ENCODE measurements at places on chromosomes 4 and X.

DNA sequence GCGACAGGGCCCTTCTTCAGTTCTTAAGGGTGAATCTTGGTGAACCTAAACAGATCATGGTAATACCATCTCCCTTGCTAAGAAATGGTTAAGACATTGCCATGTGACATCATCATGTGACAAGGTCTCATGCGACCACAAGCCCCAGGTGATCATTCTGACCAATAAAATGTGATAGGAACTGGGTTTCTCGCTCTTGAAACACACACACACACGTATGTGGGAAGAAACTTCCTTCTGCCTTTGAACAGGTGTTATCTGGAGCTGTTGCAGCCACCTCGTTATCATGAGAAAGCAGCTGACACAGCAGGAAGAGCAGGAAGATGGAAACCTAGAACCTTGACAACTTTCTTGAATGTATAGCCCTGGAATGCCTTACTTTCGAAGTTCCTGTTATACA, 10.2 kb downstream of the SOD3 start:
- peak overlapping the region; percentile 20 for H3K27ac ChIP-seq
- 0 out of 2 replicates have a peak, but pooled peaks cover 8% of the 10 kb centered on the region for H3K4me1 ChIP-seq
- peak; percentile 27 for DNase-seq
- no peaks in the 10 kb centered on the region for H3K36me3 ChIP-seq
- no peak overlapping the region for H3K4me3 ChIP-seq

- no peak overlapping the region for H3K27ac ChIP-seq
- H3K4me3 ChIP-seq = no peak overlapping the region
- H3K36me3 ChIP-seq = no peaks in the 10 kb centered on the region
- H3K27me3 ChIP-seq = no peaks in the 10 kb centered on the region
Observed at GRCh38 chrX:149652232-149652981, 20.8 kb upstream of the TMEM185A start.

GRCh38 chr4:141126769-141127168, 6.5 kb downstream of the RNF150 start:
- DNase-seq = no peak
- no peaks in the 10 kb centered on the region for H3K36me3 ChIP-seq
- no peak overlapping the region for H3K27ac ChIP-seq
- 0 out of 2 replicates have a peak, but pooled peaks cover 5% of the 10 kb centered on the region for H3K4me1 ChIP-seq
- H3K4me3 ChIP-seq = no peak overlapping the region

- no peaks in the 10 kb centered on the region for H3K36me3 ChIP-seq
- H3K4me1 ChIP-seq = no peaks in the 10 kb centered on the region
- DNase-seq = no peak
- no peak overlapping the region for H3K27ac ChIP-seq
Observed at GRCh38 chr4:25172961-25173915, 13.0 kb upstream of the SEPSECS start.

DNA sequence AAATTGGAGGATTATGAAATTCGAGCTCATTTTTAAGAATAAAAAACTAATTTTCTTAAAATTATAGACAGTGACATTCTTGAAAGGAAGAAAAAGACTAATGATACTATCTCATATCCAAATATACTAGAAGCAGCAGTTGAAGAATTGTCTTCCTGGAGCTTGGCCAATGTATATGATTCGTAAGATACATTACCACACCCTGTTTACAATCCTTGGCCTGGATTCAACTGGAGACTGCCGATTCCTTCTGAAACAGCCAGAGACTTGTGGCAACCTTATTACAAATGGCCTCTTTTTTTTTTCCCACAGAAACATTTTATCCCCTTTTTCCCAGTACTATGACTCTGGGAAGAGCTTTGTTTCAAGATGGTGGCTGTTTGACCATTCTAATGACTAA, 571.2 kb upstream of the FAT1 start:
- H3K4me1 ChIP-seq = no peaks in the 10 kb centered on the region
- H3K36me3 ChIP-seq = no peaks in the 10 kb centered on the region
- H3K4me3 ChIP-seq = no peak overlapping the region
- H3K27me3 ChIP-seq = no peaks in the 10 kb centered on the region

GRCh38 chr4:41757521-41758156, 9.1 kb upstream of the PHOX2B start:
- no peaks in the 10 kb centered on the region for H3K4me1 ChIP-seq
- H3K27ac ChIP-seq = no peak overlapping the region
- DNase-seq = no peak
- no peak overlapping the region for H3K4me3 ChIP-seq

GRCh38 chr4:122624205-122624604, 3.3 kb upstream of the IL21 start:
- H3K4me3 ChIP-seq = no peak overlapping the region
- no peaks in the 10 kb centered on the region for H3K4me1 ChIP-seq
- no peak for DNase-seq
- H3K36me3 ChIP-seq = no peaks in the 10 kb centered on the region

- H3K4me3 ChIP-seq = no peak overlapping the region
- no peak overlapping the region for H3K27ac ChIP-seq
- peaks cover 8% of the 10 kb centered on the region for H3K4me1 ChIP-seq
- peak; percentile 53 for DNase-seq
Observed at GRCh38 chr4:108940149-108940548, 177.3 kb upstream of the ETNPPL start.

DNA sequence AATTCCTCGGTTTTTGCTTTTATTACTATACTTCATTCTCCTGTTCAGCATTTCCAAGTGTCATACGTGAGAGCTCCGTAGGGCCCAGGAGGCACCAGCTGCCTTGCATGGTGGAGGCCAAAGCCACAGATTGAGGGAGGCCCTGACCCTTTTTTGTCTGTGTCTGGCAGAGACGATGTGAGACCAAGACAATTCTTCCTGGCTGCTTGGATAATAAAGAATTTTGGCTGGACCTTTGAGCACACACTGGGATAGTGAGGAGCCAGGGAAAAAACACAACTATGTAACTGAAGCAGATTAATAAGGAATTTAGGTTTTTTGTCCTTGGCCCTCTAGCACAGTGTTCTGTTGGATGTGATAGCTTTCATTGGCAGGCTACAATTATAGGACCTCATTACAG, 161.0 kb downstream of the CPXCR1 start:
- H3K4me3 ChIP-seq = no peak overlapping the region
- no peaks in the 10 kb centered on the region for H3K27me3 ChIP-seq
- no peaks in the 10 kb centered on the region for H3K4me1 ChIP-seq
- no peak for DNase-seq
- no peak overlapping the region for H3K27ac ChIP-seq

GRCh38 chrX:41257801-41258200, 76.2 kb upstream of the DDX3X start:
- DNase-seq = no peak
- no peaks in the 10 kb centered on the region for H3K4me1 ChIP-seq
- no peak overlapping the region for H3K27ac ChIP-seq
- no peaks in the 10 kb centered on the region for H3K36me3 ChIP-seq
- H3K4me3 ChIP-seq = no peak overlapping the region

DNA sequence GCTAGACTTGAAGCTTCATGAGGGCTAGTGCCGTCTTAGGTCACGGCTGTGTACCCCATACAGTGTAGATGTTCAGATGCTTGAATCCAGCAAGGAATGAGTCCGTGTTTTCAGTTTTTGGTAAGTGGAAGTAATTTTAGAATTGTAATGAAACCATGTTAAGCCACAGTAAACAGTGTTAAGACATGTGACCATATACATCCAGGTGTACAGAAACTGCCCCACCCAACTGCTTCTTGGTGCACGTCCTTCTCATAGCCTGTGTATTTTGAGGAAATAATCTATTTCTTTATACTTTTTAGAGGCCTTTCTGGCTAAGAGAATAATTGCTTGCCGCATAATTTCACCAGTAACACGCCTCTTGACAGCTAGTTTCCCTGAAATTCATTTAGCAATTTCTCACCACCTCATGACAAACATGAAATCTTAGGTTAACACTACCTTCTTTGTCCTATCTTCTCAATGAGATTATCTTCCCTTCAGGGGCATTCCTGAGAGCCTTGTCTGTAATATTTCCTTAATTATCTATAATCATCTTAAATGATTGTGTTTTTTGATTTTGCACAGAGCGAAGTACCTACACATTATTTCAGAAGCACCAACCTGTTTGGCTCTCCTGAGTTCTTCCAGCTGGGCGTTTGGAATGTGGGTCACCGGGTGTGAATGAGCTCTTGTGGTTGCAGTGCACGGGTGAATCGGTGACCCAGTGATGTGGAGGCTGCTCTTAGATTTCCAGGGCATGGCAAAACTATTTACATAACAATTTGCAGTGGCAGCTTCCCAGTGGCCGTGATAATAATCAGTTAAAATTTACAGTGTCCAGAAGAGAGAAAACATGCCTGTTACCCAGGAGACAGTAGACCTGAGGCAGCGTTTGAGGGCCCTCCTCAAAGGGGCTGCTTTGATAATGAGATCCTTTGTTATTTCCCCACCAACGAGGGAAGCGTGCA, 50.2 kb upstream of the TADA2B start:
- H3K27ac ChIP-seq = peak overlapping the region; percentile 98
- H3K27me3 ChIP-seq = no peaks in the 10 kb centered on the region
- peaks cover 51% of the 10 kb centered on the region for H3K4me1 ChIP-seq
- peak; percentile 78 for DNase-seq

GRCh38 chrX:153662266-153662665, 11.3 kb downstream of the PNCK start:
- H3K27ac ChIP-seq = no peak overlapping the region
- no peaks in the 10 kb centered on the region for H3K36me3 ChIP-seq
- H3K4me1 ChIP-seq = no peaks in the 10 kb centered on the region
- H3K27me3 ChIP-seq = peaks cover 84% of the 10 kb centered on the region
- H3K4me3 ChIP-seq = no peak overlapping the region
- peak; percentile 15 for DNase-seq

DNA sequence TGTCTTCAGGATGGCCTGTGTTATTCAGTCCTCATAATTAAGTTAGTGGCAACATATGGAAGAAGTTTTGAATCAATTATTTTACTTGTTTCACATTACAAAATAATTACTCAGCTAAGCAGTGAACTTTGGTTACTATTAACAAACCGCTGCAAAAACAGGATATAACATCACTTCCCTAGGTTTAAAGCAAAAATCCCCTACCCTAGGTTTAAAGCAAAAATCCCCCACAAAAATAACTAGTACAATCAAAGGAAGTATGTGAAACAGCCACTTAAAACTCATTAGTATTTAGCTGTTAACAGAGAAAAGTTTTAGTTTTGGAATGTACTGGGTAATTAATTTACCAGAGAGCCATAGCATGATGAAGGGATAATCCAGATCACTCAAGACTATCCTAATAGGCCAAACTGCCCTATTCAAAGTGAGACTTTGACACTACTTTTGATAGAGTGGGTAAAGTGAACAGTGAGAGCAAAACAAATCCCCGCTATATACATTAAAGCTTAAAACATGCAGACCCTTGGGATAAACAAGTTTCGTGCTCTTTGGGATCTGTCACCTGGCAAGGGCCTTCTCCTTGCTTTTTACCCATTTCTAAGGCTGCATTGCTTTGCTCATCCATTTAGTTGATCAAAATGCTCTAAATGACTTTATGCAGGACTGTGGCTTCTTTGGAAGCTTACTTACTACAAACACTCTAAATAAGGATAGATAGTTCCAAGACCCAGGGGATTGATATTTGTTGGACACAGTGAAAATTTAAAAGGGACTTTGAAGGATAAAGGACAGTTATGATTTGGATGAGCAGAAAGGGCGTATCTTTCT, 36.4 kb upstream of the GPR174 start:
- no peak overlapping the region for H3K27ac ChIP-seq
- H3K4me3 ChIP-seq = no peak overlapping the region
- no peaks in the 10 kb centered on the region for H3K4me1 ChIP-seq
- peak; percentile 43 for DNase-seq

DNA sequence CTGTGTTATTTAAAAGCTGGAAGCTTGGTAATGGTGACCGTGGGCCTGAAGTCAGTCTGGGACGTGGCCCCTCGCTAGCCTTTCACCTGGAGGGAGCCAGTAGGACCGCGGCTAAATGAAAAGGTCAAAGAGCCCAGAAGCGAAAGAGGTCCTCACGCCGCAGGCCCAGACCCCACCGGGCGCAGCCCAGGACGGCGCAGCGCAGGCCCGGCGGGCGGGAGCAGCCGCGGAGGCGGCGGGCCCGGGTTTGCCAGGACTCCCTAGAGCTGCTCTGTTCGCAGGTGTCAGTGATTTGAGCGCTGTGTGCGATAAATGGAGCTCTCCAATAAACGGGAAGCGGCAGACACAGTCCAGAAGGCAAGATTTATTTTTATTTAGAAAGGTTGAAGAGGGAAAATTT, 56.2 kb upstream of the STIM2 start:
- H3K4me1 ChIP-seq = no peaks in the 10 kb centered on the region
- H3K27me3 ChIP-seq = no peaks in the 10 kb centered on the region
- DNase-seq = no peak
- no peak overlapping the region for H3K4me3 ChIP-seq
- no peaks in the 10 kb centered on the region for H3K36me3 ChIP-seq
- no peak overlapping the region for H3K27ac ChIP-seq

DNA sequence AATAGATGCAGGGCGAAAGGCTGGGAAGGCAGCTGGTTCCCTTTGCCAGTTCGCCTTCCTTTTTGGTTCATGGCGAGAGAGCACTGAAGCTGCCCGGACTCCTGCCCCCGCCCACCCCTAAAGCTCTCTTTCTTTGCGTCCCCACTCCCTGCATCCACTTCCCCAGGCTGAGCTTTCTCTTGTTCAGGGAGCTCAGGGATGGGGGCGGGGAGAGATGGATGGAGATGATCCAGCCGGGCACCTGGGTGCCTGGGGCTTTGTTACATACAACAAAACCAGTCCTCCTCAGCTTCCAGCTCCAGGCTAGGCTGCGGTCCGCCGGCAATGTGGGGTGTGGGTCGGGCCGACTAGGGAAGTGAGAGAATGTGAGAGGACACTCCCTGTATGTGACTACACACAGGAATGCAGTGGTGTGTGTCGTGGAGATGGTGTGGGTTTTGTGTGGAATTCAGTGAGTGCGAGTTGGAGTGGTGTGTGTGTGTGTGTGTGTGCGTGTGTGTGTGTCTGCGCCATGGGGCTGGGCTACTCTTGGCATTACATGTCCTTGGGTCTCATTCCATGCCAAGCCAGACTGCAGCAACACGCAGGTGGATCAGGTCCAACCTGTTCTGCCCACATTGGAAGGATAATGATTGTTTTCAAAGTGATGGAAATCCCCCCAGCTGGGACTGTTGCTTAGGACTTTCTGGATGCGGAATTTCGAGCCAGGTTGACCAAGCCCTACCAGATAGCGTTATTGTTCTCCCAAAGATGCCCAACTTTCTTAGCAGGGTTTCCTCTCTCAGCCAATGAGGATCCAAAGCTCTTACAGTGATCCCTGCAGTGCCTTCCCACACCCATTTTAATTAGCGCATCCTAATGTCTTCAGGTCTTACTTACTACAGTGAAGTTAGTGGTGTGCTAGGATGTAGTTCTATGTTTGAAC, 149.4 kb upstream of the CHRDL1 start:
- DNase-seq = no peak
- no peaks in the 10 kb centered on the region for H3K27me3 ChIP-seq
- H3K4me1 ChIP-seq = no peaks in the 10 kb centered on the region
- H3K27ac ChIP-seq = no peak overlapping the region

GRCh38 chrX:71183341-71183740, 38.7 kb downstream of the NLGN3 start:
- H3K36me3 ChIP-seq = no peaks in the 10 kb centered on the region
- peaks cover 5% of the 10 kb centered on the region for H3K4me1 ChIP-seq
- H3K27me3 ChIP-seq = no peaks in the 10 kb centered on the region
- no peak overlapping the region for H3K4me3 ChIP-seq
- no peak overlapping the region for H3K27ac ChIP-seq
- DNase-seq = no peak
